B cell (primary cell): ENCODE measurements at places on chromosomes 5 and 9. TPM values are rescaled to one million over a fixed set of nuclear protein-coding genes. Genes with fewer than 3 reads are reported as not detected.

DAB2IP gene
- 0.03 and 1.1 TPM in 2 replicates for polyA plus RNA-seq

PTPN3 gene
- not detected in 2 replicates for polyA plus RNA-seq

CLIC3 gene
- 1.9 and 2.1 TPM in 2 replicates for polyA plus RNA-seq

FOXI1 gene
- 0.17 TPM in 1 of 2 replicates, not detected in the other for polyA plus RNA-seq

TAF11L6 gene
- not detected in 2 replicates for polyA plus RNA-seq

GRCh38 chr5:169542811-169543210 is 40.8 kb upstream of the SPDL1 start:
- H3K4me3 ChIP-seq, result no peak overlapping the region
- DNase-seq, result no peak
- H3K4me1 ChIP-seq, result no peaks in the 10 kb centered on the region
- H3K36me3 ChIP-seq, result no peaks in the 10 kb centered on the region

DNA sequence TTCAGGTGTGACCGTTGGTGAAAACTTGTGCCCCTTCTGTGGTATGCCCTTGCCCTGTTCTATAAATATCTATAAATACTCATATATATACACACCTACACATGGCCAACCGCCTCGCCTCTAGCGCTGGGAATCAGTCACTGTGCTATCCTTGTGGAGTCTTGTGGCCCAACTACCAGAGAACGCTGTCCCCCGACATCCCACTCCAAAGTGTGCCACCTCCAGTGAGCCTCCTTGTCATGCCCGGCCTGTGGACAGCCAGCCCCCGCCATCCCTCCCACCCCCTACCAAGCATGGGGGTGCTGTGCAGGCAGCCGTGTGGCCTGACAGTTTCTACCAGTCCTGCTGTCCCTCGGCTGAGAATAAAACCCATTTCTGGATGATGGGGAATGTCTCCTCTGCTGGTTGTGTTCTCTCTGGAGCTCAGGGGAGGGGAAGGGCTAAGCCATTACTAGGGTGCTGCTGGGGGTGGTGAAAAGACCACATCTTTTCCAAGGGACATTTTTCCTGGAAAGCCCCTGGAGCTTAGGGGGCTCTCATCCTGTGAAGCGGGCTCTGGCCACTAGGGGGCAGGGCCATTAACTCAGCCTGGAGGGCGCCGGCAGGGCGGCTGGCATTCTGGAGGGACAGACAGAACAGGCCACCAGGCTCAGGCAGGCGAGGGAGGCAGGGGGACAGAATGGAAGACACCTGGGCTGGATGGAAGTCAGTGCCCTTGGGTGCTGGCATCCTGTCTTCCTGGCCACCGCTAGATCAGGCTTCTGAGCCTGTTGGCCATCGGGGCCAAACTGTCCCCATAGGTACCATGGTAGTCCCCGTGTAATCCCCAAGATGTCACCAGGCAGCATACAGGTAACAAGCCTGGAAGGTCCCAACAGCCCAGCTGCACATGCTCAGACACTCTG is 20.7 kb downstream of the GOLGA2 start:
- H3K4me1 ChIP-seq, result peaks cover 10% of the 10 kb centered on the region
- H3K27me3 ChIP-seq, result no peaks in the 10 kb centered on the region
- no peak overlapping the region for H3K4me3 ChIP-seq
- no peak overlapping the region for H3K27ac ChIP-seq
- peak; percentile 73 for DNase-seq

DNA sequence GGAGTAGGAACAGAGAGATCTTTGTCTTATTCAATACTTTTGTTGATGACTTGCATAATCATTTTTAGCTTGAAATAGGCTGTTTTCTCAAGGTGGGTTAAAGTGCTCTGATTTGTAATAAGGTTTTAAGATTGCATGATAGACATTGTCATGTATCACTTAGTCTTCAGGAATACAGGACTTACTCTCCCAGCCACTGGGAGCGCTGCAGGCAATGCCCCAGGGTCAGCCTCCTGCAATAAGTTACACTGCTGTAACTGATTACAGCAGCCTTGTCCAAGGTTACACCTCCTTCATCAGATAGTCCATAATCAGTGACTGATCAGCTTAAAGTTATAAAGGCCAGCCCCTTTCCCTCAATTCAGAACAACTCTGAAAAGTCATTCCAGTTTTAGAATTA is 218.6 kb downstream of the ESM1 start:
- H3K36me3 ChIP-seq, result no peaks in the 10 kb centered on the region
- no peak for DNase-seq
- H3K4me3 ChIP-seq, result no peak overlapping the region
- H3K4me1 ChIP-seq, result peaks cover 53% of the 10 kb centered on the region

DNA sequence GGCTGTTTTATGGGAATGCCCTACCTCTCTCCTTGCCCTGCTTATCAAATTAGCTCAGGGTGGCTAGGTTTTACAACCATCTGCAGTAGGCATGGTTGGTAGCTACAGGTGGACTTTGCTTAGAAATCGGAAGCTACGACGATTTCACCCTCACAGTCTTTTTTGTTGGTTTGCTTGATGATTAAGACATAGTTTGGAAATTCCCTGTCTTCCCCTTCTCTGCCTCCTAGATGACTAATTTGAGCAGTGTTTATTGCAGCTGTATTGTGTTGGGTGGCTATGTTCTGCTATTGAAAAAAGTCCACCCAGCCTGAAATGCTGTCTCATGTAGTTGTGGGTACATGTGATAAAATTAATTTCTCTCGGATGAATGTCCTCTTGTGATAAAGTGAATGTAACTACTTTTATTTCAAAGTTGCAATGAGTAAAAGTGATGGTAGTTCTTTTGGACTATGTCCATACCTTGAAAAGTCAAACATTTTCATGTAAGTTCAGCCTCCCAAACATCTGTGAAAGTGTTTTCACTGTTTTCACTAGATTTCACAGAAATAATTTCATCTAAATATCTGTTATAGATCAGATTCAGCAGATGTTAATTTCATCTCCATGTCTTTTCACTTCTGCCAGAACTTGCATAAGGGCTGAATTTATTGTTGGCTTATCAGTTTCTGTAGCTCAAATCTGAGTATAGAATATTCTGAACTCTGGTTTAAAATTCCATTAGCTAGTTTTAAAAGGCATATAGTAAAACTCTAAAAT is 37.3 kb upstream of the FYB1 start:
- no peak overlapping the region for H3K4me3 ChIP-seq
- no peaks in the 10 kb centered on the region for H3K4me1 ChIP-seq
- DNase-seq, result no peak
- peaks cover 3% of the 10 kb centered on the region for H3K27me3 ChIP-seq
- no peaks in the 10 kb centered on the region for H3K36me3 ChIP-seq
- H3K27ac ChIP-seq, result no peak overlapping the region

- no peak overlapping the region for H3K27ac ChIP-seq
- peaks cover 19% of the 10 kb centered on the region for H3K4me1 ChIP-seq
- no peaks in the 10 kb centered on the region for H3K27me3 ChIP-seq
- DNase-seq, result no peak
- no peak overlapping the region for H3K4me3 ChIP-seq
- H3K36me3 ChIP-seq, result peaks cover 67% of the 10 kb centered on the region
Observed at GRCh38 chr5:135342551-135342875, 56.5 kb downstream of the MACROH2A1 start.

DNA sequence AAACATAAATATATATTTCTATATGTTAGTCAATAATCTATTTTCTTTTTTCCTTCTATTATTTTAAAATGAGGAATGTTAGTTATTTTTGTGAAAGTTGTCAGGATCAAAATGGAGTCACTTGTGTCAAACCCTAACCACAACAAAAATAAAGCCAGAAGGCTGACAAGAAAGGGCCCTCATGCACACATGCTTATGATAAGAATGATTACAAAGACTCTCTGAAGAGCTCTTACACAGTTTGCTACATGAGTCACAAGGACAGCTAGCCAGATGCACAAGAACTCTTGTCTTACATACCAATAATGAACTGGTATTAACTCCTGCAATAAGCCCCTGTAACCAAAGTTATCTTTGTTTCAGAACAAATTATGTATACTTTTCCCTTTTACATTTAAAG is 64.7 kb downstream of the GGTA1 start:
- peaks cover 7% of the 10 kb centered on the region for H3K27me3 ChIP-seq
- H3K4me3 ChIP-seq, result no peak overlapping the region
- H3K36me3 ChIP-seq, result no peaks in the 10 kb centered on the region
- no peak overlapping the region for H3K27ac ChIP-seq
- no peaks in the 10 kb centered on the region for H3K4me1 ChIP-seq

DNA sequence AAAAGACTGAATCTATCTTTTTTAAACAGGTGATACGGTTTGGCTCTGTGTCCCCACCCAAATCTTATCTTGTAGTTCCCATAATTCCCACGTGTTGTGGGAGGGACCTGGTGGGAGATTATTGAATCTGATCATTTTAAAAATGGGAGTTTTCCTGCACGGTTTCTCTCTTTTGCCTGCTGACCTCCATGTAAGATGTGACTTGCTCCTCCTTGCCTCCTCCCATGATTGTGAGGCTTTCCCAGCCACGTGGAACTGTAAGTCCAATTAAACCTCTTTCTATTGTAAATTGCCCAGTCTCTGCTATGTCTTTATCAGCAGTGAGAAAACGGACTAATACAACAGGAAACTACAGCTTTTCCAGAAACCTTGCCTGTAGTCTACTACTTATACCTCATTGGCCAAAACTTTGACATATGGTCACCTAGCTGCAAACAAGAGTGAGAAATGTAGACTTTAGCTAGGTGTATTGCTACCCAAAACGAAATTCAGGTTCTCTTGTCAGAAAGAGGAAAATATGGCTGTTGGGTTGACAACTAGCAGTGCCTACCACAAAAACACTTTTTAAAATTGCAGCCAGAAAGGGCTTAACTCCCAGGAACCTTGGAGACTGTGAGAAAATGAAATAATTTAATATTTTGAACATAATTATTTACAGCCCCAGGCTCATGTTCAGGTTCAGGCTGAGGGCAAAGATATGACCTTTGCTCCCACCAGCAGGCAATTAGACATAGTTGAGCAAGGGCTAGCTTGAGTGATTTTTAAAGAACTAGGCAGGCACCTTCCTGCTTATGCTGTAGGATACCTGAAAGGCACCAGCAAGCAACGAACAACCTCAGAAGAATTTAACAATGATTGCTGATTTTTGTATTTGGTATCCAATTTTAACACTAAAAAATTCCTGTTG is 7.4 kb upstream of the AGGF1 start:
- no peak overlapping the region for H3K27ac ChIP-seq
- H3K27me3 ChIP-seq, result no peaks in the 10 kb centered on the region
- H3K36me3 ChIP-seq, result no peaks in the 10 kb centered on the region

GRCh38 chr9:79633558-79633957 is 61.8 kb downstream of the TLE4 start:
- H3K4me3 ChIP-seq, result no peak overlapping the region
- DNase-seq, result no peak
- no peak overlapping the region for H3K27ac ChIP-seq
- no peaks in the 10 kb centered on the region for H3K27me3 ChIP-seq

DNA sequence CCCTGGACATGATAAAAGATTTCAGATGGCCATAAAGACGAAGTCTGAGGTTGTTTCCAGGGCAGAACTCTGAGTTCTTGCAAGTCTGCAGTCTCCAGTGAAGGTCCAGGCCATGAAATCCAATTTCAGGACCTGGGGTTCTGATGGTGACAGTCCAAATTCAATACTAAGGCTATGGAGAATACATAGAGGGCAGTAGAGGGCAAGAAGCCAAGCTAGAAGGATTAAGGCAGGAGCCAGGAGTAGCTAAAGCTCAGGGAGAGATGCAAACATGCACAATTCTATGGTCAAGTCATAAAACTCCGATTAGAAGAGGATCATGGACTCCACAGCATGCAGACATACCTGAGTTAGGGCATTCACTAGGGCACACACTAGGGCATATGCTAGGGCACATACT is 11.4 kb downstream of the SLIT3 start:
- no peak for DNase-seq
- no peak overlapping the region for H3K27ac ChIP-seq
- H3K36me3 ChIP-seq, result no peaks in the 10 kb centered on the region
- no peaks in the 10 kb centered on the region for H3K27me3 ChIP-seq
- no peak overlapping the region for H3K4me3 ChIP-seq

GRCh38 chr9:128495804-128496417 is 8.6 kb upstream of the GLE1 start:
- DNase-seq, result no peak
- no peak overlapping the region for H3K4me3 ChIP-seq
- no peak overlapping the region for H3K27ac ChIP-seq
- H3K36me3 ChIP-seq, result no peaks in the 10 kb centered on the region
- H3K27me3 ChIP-seq, result no peaks in the 10 kb centered on the region
- H3K4me1 ChIP-seq, result peaks cover 9% of the 10 kb centered on the region

DNA sequence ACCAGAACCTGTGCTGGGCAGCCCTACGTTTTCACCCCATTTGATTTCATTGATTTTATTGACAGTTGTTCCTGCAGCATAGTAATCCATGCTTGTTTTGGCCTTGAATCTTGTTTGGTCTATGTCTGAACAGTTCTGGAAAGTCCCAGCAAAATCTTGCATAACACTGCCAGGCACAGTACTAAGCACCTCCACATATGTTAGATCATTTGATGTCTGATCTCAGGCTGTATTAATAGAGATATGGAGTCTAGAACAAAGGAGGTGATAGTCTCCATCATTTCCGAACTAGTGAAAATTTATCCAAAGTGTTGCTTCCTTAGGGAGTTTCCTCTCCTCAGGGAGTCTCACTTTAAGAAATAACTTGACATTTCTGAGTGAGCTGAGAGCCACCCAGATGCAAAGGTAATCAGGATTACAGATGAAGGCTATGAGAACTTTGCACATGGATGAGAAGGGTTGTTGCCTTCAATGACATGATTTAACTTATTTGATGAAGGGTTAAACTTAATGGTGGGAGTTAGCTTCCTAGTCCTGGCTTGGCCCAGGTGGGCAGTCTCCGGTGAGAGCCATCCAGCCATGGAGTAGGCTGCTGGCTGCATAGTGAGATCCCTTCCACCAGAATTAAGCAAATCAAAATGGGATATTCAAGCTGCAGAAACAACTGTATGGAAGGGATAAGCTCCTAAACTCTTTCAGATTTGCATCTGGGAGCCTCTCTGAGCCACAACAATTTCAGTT is 173.8 kb upstream of the MVB12B start:
- no peaks in the 10 kb centered on the region for H3K4me1 ChIP-seq
- H3K27ac ChIP-seq, result no peak overlapping the region
- no peak overlapping the region for H3K4me3 ChIP-seq
- no peak for DNase-seq
- no peaks in the 10 kb centered on the region for H3K27me3 ChIP-seq
